ENCODE measurements at places on chromosomes 11 and 22.

GRCh38 chr11:44189986-44190882, 94.8 kb downstream of the EXT2 start:
- no peak for DNase-seq

- no peak for DNase-seq
Measured at GRCh38 chr11:113014262-113015097, 53.3 kb downstream of the NCAM1 start.

- peak; percentile 76 for DNase-seq
Measured at GRCh38 chr11:59551659-59552521, 40.6 kb downstream of the OR4D9 start.

DNA sequence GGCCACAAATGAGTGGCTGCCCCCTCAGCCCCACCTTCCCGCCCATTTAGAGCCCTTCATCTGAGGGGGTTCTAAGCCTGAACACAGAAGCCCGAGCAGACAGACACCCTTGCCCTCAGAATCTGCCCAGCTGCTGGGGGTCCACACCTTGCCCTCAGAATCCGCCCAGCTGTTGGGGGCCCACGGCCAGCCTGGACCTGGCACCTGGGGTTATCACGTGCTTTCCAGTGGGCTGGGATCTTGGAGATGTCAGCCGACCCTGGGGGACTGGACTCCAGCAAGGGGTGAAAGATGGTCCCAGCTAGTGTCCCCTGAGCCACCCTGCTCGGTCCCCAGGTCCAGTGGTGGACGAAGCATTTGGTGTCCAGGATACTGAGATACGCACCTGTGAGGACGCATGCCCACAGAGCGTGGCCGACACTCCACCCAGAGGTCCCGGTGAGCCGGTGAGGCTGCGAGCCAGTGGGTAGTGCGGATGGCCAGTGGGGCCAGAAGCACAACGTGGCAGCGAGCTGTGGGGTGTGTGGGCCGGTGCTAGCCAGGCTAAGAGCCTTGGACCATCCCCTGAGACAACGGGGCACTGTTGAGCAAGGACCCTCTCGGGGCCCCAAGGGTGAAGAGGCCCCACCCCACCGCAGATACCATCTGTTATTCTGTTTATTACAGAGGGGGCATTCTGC, 3.1 kb upstream of the CTSD start:
- no peak for DNase-seq

- no peak for DNase-seq
Measured at GRCh38 chr11:18063862-18064434, 17.9 kb upstream of the TPH1 start.

DNA sequence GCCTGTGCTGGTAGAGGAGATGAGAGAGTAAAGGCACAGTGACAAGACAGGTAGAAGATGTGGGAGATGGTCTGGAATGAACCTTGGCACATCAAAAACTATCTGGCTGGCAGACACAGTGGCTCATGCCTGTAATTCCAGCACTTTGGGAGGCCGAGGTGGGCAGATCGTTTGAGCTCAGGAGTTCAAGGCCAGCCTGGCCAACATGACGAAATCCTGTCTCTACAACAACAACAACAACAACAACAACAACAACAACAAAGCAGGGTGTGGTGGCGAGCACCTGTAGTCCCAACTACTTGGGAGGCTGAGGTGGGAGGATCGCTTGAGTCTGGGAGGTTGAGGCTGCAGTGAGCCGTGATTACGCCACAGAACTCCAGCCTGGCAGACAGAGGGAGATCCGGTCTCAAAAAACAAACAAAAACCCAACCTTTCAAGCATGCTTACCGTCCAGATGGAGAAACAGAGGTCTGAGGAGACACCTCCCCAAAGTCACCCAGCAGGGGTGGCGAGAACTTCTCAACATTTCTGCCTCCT, 11.8 kb downstream of the KCTD21 start:
- no peak for DNase-seq

All from ACHN (cell line).